Hematopoietic multipotent progenitor cell treated with erythropoietin and hydrocortisone succinate and interleukin-3 and kit ligand, for 8 days (in vitro differentiated cells): ENCODE measurements at places on chromosomes 4 and X.
A peak's percentile ranks its signal among the peaks of the same experiment; 100 is the strongest.

- no peak for DNase-seq
These were observed 158.1 kb downstream of the LHFPL1 start for GRCh38 chrX:112521676-112522075.

DNA sequence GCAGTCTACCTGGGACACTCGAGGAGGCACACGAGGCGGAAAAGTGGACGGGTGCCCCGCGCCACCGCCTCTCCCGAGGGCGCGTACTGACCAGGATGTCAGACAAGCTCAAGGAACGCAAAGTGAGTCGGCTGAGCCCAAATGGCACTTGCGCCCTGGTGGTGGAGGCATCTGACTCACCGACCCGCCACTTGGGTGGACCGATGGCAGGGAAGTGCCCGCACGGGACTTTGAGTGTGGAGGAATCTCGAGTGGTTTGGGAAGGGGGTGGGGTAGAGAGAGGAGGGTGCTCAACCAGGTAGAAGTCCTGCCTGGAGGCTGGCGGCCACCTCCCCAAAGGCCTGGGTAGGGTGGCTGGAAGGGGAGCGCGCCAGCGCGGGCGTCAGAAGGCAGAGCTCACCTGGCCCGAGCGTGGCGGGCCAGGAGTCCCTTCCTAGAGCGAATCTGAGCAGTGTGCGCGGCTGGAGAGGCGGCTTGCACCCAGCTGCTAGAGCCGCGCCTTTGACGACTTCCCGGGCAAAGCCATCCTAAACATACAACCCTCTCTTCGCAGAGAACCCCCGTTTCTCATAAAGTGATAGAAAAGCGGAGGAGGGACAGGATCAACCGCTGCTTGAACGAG lies 655 bp downstream of the HELT start:
- no peak for DNase-seq

- no peak for DNase-seq
These were observed 201.9 kb upstream of the BCOR start for GRCh38 chrX:40299641-40300046.

DNA sequence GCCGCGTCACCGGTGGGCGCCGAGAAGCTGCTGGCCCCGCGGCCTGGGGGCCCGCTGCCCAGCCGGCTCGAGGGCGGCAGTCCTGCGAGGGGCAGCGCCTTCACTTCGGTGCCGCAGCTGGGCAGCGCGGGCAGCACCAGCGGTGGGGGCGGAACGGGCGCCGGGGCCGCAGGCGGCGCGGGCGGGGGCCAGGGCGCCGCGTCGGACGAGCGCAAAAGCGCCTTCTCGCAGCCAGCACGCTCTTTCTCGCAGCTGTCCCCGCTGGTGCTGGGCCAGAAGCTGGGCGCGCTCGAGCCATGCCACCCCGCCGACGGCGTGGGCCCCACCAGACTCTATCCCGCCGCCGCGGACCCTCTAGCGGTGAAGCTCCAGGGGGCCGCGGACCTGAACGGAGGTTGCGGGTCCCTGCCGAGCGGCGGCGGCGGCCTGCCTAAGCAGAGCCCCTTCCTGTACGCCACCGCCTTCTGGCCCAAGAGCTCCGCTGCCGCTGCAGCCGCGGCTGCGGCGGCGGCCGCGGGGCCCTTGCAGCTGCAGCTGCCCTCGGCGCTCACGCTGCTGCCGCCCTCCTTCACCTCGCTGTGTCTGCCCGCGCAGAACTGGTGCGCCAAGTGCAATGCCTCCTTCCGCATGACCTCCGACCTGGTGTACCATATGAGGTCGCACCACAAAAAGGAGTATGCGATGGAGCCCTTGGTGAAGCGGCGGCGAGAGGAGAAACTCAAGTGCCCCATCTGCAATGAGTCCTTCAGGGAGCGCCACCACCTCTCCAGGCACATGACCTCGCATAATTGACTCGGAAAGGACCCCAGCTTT lies 5.6 kb downstream of the PRDM8 start:
- peak; percentile 49 for DNase-seq

- DNase-seq, result no peak
These were observed 52.4 kb upstream of the IGFBP7 start for GRCh38 chr4:57162499-57163019.

GRCh38 chr4:79772510-79772909 lies 300.5 kb downstream of the ANTXR2 start:
- no peak for DNase-seq

GRCh38 chr4:168440442-168441264 lies 39.6 kb downstream of the DDX60L start:
- no peak for DNase-seq

DNA sequence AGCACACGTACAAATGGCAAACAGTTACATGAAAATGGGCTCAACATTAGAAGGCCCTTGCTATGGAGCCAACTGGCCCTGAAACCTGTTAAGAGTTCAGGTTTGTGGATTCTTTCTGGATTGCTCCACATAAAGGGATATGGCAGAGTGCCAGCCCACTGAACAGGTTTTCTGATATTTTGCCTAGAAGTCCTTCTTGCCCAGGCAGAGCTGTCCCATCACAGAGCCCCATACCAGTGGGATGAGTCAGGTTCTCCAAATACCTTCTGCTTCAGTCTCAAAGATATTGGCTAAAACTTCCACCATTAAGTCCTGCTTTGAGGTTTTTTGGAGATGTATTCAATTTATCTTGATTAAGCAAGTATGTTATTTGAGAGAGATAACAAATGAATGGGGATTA lies 146.8 kb upstream of the IL1RAPL2 start:
- no peak for DNase-seq

GRCh38 chr4:153884325-153884724 lies 95.4 kb upstream of the SFRP2 start:
- no peak for DNase-seq

DNA sequence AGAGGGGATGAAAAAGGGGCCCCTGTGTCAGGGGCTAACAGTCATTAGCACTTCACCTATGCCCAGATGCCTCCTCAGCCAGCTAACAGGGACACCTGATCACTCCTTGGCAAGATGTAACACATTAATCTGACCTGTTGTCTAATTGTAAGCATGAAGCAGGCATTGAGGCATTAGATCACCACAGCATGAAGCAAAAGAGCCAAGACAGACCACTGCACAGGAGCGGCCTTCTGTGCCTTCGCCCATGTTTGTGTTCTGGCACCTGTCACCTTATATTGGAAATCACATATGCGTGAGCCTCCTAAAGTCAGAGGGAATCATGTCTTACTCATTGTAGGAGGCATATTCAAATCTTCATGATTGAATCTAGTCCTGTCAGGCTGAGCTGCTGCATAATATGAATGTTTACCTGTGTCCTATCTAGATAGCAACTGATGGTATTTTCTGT lies 48.4 kb downstream of the PTTG2 start:
- no peak for DNase-seq

GRCh38 chr4:177267911-177268310 lies 41.8 kb upstream of the NEIL3 start:
- DNase-seq, result no peak

GRCh38 chr4:87497159-87497558 lies 32.0 kb downstream of the SPARCL1 start:
- DNase-seq, result peak; percentile 26

DNA sequence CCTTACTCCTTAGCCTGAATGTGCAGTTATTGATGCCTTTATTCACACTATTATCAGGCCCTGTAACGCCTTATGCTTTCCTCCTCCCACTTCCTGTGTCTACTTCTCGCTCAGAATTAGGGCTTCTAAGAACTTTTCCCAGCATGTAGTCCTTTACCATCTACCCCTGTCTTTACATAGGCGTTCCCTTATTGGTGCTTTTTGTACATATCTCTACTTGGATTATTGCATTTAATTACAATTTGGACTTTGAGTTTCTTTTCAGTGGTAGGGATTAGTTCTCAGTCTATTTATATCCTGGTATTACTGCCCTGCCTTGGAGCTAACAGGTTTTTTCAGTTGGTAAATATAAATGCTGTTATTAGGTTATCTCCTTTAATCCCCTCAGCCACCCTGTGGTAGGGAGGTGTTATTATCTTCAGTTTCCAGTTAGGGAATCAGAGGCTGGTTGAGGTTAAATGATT lies 84.0 kb downstream of the RBPJ start:
- DNase-seq, result peak; percentile 61

- DNase-seq, result peak; percentile 4
These were observed 54.4 kb downstream of the FAT1 start for GRCh38 chr4:186669159-186669731.

GRCh38 chr4:173505924-173506518 lies 24.0 kb downstream of the HAND2 start:
- DNase-seq, result peak; percentile 63

DNA sequence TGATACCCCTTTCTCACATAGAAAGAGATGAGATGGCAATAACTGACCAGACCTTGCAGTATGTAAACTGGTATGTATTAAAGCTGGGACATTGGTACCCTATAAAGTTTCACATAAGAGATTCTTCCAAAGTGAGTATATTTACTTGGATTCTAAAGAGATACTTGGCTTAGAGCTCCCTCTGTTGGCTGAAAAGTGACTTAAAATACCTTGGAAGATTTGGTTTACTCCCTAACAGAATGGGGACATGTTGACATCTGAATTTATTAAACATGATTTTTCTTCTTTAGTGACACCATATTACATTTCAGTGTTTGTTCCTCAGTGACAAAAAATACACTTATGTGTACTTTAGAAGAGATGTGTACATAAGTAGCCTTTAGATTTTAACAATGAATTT lies 47.9 kb upstream of the RGN start:
- DNase-seq, result peak; percentile 74

GRCh38 chr4:22991576-22991975 lies 298.8 kb downstream of the GBA3 start:
- DNase-seq, result no peak

GRCh38 chrX:285076-285677 lies 4.0 kb downstream of the PLCXD1 start:
- DNase-seq, result no peak
